ENCODE measurements at places on chromosomes 13 and 19.

DNA sequence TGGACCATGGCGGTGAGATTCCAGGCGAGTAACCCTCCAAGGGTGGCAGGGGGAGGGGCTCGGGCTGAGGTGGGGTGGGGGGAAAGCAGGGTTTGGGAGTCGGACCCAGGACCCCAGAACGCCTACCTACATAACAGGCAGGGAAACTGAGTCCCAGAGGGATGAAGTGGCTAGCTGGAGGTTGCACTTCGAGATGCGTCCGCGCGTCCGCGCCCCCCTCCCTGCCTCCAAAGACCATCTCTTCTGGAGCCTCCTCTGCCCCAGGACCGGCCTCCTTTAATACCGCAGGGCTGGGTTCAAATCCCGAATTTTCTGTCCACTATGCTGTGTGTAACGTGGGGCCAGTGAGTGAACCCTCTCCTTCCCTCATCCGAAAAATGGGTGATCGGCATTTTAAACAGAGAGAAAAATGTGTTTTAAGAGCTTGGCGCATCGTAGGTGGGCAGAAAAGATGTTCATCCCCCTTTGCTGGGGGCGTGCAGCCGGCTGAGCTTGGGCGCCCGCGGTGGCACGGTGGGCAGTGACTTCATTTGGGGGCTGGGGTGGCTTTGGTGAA, 13.8 kb downstream of the TJP3 start:
- no peak for DNase-seq

DNA sequence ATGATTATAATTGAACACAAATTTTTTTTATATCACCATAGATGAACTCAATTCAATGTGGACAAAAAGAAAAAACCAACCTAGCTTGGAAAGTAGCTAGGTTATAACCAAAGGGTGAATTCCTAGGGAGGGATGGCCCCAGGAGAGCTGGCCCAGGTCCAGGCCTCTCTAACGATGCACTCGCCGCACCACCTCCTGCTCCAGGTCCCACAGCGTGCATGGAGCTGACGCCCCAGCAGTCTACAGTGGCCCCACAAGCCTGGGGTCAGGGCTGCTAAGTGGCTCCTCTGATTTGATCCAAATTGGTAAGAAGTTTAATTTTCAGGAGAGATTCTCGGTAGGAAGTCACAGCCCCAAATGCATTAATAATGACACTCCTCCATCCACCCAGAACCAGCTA, 48.8 kb downstream of the TSHZ3 start:
- no peak for DNase-seq

DNA sequence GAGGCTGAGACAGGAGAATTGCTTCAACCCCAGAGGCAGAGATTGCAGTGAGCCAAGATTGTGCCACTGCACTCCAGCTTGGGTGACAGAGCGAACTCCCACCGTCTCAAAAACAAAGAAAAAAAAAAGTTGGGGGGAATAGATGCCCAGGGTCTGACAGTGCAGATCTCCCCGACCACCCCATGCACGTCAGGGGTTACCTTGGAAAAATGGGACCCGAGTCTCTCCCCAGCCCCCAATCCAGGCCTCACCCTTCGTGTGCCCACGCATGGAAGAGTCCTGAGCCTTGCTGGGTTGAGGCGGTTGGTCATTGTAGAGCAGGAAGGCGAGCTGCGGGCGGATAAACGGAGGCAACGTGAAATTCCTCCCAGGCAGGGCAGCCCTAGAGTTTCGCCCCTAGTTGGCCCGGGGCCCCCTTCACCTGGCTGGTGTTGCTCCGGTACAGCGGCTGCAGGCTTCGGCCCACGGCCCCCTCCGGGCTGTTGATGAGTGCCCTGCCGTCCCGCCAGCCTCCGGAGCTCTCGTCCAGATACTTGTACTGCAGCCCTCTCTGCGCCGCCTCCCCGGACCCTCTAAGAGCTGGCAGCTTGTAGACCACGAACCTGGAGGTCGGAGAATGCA, 588 bp downstream of the DNASE2 start:
- DNase-seq, result no peak

DNA sequence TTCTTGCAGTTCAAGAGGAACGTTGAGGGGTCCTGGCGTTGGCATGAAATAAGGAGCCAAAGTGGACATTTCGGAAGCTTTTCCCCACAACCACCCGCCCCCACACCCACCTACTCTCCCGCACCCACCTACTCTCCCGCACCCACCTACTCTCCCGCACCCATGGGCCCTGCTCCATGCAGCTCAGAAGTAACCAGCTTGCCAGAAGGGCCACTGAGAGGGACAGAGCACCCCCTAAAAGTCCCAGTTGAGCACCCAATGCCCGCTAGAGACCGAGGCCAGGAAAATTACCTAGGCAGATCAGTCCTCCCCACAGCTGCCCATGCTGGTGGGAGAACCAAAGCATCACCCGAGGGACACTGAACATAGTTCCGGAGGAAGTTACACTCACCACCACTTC, 11.8 kb downstream of the VSTM2B start:
- DNase-seq, result no peak

DNA sequence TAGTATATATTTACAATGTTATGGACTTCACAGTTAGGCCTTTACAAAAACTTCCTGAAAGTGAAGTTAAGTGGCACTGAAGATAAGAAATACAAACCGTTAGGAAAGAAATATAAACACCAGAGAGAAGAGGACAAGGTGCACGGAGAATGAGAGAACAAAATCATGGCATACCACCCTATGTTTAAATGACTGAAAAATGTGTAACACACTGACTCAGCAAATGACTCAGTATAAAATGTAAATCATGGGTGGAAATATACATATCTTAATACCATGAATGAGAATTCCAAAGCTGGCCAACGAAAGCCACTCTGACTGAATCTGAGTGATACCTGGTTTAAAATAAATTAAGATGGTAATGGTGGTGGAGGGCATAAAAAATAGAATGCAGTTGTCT, 260.8 kb downstream of the DNAJC15 start:
- DNase-seq, result no peak

GRCh38 chr13:108225440-108225839, 7.2 kb downstream of the ABHD13 start:
- no peak for DNase-seq

- no peak for DNase-seq
Observed at GRCh38 chr13:96662036-96662435, 332.2 kb downstream of the OXGR1 start.

Data from NCI-H1436 (cell line).